ENCODE measurements at places on chromosomes 6 and 20.

DNA sequence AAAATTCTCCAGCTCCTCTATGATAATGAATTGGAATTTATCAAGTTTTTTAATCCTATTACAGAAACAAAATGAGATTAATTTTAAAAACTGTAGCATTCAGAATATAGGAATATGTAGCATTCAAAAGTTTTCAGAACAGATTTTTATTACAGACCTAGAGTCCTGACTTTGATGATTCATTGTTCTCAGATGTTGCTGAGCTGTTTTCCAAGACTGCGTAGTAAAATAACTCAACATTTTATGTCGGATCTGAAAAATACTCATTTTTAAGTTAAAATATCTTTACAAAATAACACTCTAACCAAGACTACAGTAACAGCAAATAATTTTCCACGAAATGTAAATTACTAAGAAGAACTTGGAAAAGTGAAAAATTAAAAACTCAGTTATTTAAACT, 67.1 kb downstream of the SYCP2 start:
- no peak for DNase-seq

DNA sequence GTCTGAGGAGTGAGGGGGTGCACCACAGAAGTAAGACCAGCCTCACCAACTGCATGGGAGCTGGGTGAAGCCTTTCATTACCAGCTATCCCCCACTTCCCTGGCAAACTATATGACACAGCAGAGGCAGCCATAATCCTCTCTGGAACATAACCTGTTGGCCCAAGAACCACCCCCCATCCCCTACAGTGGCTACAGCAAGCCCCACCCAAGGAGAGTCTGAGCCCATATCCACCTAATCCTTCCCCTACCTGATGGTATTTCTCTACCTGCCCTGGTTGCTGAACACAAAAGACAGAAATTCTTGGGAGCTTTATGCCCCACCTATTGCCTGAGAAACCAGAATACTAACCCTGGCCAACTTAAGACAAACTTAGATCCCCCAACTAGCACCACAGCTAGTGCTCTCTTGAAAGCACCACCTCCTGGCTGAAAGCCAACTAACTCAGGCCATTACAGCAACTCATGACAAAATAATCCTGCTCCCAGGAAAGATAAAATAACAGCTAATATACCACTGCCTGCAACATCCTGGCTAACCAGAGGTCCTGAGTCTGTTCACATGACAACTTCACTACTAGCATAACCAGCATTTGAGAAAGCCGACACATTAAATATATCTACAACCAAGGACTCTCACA, 11.2 kb downstream of the RNGTT start:
- DNase-seq = peak; percentile 19

DNA sequence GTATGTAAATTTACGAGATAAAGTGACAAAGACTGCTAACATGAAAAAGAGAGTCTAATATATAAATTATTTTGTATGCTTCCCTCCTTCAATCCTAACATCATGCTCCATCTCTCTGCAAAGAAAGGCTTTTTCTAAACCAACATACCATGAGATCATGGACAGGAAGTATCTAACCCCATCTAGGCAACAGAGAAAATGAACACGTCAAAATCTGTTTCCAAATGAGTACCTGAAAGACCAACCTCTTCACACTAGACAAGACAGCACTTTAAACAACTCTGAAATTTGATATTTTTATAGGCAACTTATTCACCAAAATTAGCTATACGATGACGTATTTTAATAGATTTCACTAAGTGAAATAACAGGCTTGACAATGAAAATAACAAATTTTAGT, 54.6 kb downstream of the MAN1A1 start:
- DNase-seq = no peak

DNA sequence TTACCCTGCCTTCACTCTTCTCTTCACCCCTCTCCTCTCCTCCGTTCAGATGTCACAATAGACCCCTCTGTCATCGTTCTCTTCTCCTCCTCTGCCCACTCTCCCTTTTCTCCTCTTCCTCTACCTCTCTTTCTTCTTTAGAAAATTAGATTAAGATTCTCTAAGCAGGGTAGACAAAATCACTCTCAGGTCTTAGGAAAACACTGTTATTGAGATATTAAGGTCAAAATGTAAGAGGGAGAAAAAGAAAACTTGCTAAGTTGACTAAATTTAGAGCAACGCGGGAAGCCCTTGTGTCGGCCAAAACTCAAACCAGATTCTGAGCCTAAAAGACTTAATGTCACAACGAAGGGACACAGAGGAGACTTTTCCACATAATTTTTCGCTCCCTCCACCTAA, 22.1 kb upstream of the ZNF184 start:
- DNase-seq = no peak

DNA sequence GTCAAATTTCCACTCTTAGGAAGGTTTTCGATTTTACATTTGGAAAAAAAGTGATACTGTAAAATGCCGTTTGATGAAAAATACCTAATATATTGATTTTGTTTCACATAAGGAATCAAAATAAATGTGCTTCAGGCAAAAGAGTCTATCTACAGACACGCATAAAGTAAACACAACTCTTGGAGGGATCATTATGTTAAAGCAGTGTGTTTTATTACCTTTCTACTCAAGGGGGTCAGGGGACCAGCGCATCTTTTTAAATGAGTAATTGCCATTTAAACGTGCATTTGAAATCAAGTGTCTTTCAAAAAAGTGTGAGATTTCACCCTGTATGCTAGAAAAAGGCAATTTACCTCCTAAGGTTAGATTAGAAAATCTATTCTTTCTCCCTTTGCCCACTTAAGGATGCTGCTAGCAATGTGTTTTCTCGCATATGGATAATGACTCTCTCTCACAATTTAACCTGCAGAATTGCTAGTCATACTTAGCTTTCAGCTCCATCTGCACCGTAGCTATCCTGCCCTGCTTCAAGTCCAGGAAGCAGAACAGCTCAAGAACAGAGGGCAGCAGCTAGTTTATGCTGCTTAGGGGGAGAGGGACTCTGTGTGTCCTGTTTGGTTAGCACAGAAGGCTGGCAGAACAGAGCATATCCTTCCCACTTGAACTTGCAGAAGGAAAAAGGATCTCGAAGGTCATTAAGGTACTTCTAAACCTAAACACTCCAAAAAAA, 35.0 kb downstream of the NKAIN2 start:
- DNase-seq = no peak

DNA sequence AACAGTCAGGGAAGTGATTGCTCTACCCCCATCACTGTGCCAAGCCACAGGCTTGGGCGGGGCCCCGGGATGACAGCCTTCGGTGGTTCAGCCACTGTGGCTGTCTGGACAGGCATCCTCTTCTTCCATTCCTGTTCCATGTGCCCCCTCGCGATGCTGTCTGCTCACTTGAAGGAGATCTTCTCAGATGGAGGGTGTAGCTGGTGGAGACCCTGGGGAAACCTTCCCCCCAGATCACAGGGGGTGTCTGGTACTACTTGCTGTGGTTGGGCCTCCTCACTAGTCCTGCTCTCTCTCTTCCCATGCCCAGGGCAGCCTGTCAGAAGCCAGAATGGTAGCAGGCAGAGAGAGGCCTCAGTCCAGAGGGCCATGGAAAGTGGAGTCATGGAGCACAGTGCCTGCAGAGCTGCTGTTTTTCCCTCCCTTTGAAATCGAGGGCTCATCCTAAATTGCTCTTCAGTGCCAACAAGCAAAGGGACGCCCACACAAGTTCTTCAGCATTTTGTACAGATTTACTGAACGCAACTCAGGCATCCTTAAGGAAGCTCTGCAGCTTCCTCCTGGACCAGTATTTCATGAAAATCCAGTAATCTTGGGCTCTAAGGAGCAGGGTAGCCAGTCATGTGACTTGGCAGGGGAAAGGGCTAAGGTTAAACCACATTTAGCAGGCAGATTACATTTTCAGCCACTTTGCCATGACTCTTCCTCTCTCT, 326.6 kb downstream of the ZFAND3 start:
- DNase-seq = no peak

GRCh38 chr6:45483501-45483900, 105.8 kb upstream of the SUPT3H start:
- peak; percentile 89 for DNase-seq

DNA sequence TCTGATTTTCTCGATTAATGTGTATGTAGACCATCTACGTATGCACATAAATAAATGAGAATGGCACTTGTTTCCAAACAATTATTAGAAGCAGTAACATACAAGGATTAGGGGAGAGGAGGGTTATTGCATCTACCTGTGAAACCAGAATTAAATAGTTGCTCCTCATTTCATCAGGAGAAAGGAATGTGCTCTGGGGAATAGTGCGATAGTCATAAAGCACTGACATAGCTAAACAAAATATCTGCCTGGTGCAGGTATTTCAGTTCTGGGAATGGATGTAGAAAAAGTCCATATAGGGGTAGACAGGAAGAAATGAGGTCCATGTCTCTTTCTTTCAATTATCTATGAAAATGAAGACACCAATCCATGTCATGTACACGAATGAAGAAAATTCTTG, 1.6 kb upstream of the ID4 start:
- DNase-seq = no peak

DNA sequence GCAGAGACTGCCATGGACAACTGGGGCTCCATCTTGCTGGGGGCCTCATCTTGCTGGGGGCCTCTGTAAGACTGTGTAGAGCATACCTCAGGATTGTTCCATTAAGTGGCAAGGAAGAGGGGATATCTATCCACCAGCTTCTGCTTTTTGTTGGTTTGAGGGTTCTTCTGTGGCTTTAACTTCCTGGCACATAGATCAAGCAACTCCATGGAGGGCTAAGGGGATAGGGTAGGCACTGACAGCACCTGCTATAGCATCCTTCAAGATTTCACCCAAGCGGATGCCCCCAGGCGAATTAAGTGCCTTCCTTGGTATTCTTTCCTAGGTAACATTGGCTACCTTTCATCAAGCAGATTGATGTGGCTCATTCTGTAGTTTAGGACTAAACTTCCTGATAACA, 3.8 kb upstream of the LRRN4 start:
- DNase-seq = no peak

DNA sequence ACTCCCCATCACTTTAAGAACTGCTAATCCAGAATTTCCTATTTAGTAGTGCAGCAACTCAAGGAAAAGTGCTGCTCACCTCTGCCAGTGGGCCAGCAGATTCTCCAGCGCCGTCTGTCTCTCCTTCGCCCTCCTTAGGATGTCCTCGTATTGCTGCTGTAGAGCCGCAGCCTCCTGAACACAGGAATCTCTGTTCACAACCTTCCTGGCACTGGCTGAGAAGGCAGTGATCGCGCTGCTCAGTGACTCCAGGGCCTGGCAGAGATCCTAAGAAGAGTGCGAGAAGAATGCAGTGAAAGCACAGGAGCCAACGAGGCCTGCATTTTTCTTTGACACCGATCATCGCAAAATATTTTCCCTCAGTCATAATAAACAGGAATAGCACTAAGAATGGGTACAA, 209.0 kb downstream of the SYNE1 start:
- DNase-seq = peak; percentile 9

GRCh38 chr6:16512544-16513290, 248.5 kb downstream of the ATXN1 start:
- no peak for DNase-seq

DNA sequence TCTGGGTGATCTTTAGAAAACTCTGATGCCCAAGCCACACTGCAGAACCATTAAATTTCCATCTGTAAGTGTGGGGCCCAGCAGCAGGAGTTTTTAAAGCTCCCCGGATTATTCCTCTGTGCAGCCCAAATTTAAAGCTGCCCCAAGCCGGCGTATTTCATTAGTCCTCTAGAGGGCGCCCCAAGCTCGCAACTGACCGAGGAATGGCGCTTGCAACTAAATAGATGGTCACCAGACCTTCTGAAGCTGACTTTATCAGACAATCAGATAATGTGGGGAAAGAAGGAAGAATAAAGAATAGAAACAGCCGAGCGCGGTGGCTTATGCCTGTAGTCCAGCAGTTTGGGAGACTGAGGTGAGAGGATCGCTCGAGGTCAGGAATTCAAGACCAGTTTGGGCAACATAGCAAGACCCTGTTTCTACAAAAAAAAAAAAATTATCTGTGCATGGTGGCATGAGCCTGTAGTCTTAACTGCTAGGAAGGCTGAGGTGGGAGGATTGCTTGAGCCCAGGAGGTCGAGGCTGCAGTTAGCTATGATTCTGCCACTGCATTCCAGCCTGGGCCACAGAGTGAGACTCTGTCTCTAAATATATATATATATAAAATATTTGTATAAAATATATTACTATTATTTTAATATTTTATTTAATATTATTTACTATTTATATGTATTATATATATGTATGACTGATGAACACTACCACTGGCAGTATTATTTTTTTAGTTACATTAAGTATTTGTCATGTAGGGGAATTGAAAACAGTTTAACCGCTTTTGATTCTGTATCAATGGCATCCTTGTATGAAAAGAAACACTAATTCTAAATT, 56.0 kb downstream of the OTOR start:
- DNase-seq = peak; percentile 56

DNA sequence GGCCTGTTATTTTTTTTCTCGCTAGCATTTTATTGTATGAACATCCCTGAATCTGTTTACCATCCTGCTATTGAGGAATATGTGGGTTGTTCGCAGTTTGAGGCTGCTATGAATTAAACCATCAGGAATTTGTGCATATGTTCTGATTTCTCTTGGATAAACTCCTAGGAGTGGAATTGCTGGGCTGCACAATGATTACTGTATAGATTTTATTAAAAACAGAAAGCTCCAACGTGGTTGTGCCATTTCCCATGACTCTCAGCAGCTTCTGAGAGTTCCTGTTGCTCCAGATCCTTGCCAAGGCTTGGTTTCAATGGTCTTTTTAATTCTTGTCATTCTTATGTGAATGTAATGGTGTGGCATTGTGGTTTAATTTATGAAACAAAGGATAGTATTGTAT, 75.1 kb downstream of the EDN3 start:
- peak; percentile 77 for DNase-seq

GRCh38 chr6:91281901-91282300, 695.0 kb upstream of the MAP3K7 start:
- DNase-seq = no peak

DNA sequence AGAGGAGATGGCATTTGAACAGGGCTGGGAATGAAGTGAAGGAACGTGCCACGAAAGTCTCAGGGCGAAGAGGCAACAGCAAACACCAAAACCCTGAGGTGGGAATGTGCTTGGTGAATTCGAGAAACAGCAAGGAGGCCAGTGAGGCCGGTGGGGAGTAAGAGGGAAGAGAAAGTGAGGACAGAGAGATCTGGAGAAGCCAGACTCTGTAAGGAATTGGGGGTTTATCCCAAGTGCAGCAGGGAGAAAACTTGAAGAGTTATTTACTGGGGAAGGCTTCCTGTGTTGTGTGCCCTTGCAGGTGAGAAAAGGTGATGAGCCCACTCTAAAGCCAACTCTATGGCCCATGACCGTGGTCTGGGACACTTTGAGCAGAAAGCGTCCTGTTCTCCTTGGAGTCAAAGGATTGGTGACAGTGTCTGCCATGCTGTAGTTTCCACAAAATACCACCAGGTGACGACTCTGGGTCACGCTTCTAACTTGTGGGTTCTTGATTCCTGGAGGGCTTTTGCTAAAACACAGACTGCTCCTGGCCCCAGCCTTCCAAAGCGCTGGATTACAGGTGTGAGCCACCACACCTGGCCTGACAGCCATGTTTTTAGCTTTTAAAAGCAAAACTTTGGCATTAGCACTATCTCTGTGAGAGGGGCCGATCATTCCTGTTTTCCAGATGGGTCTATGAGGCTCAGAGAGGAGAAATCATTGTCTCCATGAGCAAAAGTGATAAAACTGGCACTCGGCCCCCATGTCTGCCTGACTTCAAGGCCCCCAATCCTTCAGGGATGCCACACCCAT, 18.0 kb upstream of the CSNK2A1 start:
- DNase-seq = peak; percentile 53
